ENCODE measurements at places on chromosomes 2 and 18. TPM values are rescaled to one million over a fixed set of nuclear protein-coding genes. Genes with fewer than 3 reads are reported as not detected.

- no peak for DNase-seq
These were observed 29.6 kb downstream of the MCEE start for GRCh38 chr2:71100195-71100964.

GRCh38 chr2:98701230-98701629, 29.7 kb downstream of the MGAT4A start:
- no peak for DNase-seq

DNA sequence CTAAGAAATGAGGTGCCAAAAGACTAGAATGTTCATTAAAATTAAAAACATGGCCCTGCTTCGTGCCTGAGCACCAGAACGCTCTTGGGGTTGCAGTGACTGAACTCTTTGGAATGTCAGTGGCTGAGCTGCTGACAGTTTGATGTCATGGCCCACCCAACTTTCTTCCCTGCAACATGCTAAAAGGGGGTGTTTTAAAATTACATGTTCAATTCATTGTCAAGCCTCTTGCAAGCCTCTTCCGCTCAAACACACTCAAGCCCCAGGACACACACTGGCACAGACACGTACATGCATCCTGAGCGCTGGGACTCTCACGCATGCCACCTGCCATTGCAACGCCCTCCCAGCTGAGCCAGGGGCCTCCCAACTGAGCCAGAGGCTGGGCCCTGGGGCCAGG, 12.6 kb downstream of the RUFY4 start:
- no peak for DNase-seq

TLX2 gene
- not detected for total RNA-seq

FAHD2A gene
- total RNA-seq: 23.9 TPM
